ENCODE measurements at places on chromosomes 12 and 14. TPM values are rescaled to one million over a fixed set of nuclear protein-coding genes. Genes with fewer than 3 reads are reported as not detected.

The PTHLH gene
- polyA plus RNA-seq, result not detected

The MMP19 gene
- 1.5 TPM for polyA plus RNA-seq

The PTCSC3 gene
- not detected for polyA plus RNA-seq

The CBLN3 gene
- 0.19 TPM for polyA plus RNA-seq

The ACSS3 gene
- polyA plus RNA-seq, result 7.4 TPM

The SMCO2 gene
- polyA plus RNA-seq, result 0.86 TPM

The OSGEP gene
- polyA plus RNA-seq, result 29.0 TPM

The KRT78 gene
- not detected for polyA plus RNA-seq

The SPIC gene
- polyA plus RNA-seq, result not detected

The DYNLL1 gene
- 833 TPM for polyA plus RNA-seq

The IL31 gene
- polyA plus RNA-seq, result not detected

The RND1 gene
- polyA plus RNA-seq, result 7.4 TPM

The CLEC6A gene
- not detected for polyA plus RNA-seq

The SOX5 gene
- 1.0 TPM for polyA plus RNA-seq

The GYS2 gene
- polyA plus RNA-seq, result not detected

The ALX1 gene
- polyA plus RNA-seq, result 1.1 TPM

The SLC4A8 gene
- 7.6 TPM for polyA plus RNA-seq

The CYP27B1 gene
- polyA plus RNA-seq, result 1.1 TPM

The TAS2R7 gene
- not detected for polyA plus RNA-seq

The PTPN21 gene
- polyA plus RNA-seq, result 2.7 TPM

The ZFHX2 gene
- 18.5 TPM for polyA plus RNA-seq

The MYF6 gene
- polyA plus RNA-seq, result not detected

The LUM gene
- 0.27 TPM for polyA plus RNA-seq

The RNASE7 gene
- not detected for polyA plus RNA-seq

The ASCL1 gene
- 0.37 TPM for polyA plus RNA-seq

The GPR137C gene
- polyA plus RNA-seq, result 2.4 TPM

The GLIPR1 gene
- polyA plus RNA-seq, result 6.1 TPM

The ASIC1 gene
- 0.76 TPM for polyA plus RNA-seq

The ANG gene
- 3.7 TPM for polyA plus RNA-seq

The KRT5 gene
- not detected for polyA plus RNA-seq

The RFLNA gene
- 3.9 TPM for polyA plus RNA-seq

The NFYB gene
- polyA plus RNA-seq, result 67.2 TPM

The HSPB8 gene
- 3.5 TPM for polyA plus RNA-seq

The BIN2 gene
- not detected for polyA plus RNA-seq

The LLPH gene
- polyA plus RNA-seq, result 49.7 TPM

The CACNA1C gene
- 0.26 TPM for polyA plus RNA-seq

The TNFAIP2 gene
- 9.9 TPM for polyA plus RNA-seq

The IFNG-AS1 gene
- polyA plus RNA-seq, result not detected

The FAM90A1 gene
- polyA plus RNA-seq, result 0.19 TPM

The ANKS1B gene
- polyA plus RNA-seq, result 4.3 TPM

The NKX2-1 gene
- polyA plus RNA-seq, result not detected

The BBOF1 gene
- 0.53 TPM for polyA plus RNA-seq

The TCL1B gene
- polyA plus RNA-seq, result 4.7 TPM

Measured in GM23338 (cell line).